ENCODE measurements at places on chromosomes 6 and 20.
A peak's percentile ranks its signal among the peaks of the same experiment; 100 is the strongest.

DNA sequence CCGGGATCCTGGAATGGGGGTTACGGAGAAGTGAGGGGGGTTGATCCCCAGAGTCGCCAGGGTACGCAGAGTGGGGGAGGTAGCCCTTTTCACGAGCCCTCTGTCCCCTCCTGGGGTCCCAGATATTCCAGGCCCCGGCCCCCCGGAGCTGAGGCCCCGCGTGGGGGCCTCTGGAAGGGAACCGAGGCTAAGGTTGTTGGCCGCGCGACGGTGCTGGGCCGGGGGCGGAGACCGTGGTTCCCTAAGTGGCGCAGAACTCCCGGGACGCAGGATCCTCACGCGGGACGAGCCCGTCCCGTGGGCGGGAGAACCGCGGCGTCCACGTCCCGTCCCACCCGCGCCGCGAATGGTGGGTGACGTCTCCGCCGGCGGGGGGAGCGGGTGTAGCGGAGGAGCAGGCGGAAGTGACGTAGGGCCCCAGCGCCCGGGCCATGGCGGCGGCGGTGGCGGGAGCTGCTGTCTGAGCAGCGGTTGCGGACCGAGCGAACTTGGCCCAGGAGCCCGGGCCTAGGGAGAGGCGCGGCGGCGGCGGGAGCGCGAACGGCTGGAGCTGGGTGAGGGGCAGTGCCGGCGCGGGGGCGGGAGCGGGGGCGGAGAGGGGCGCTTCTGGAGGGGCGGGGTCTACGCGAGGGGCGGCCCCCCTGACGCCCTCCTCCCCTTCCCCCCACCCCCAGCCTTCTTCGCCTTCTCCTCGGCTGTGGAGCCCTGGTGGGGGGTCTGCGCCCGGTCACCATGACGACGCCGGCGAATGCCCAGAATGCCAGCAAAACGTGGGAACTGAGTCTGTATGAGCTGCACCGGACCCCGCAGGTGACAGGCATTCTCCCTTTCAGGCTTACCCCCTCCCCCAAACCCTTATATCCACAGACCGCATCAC, at the start of gene RING1:
RING1 (plus strand) TSS at position 410 of the 877 bp plus-strand sequence; CDS start at position 733, 323 bp downstream.
- DNase-seq: peak; percentile 93

GRCh38 chr6:42093582-42094329, 43.4 kb downstream of the TAF8 start:
- DNase-seq: peak; percentile 36

GRCh38 chr6:142372348-142372747, 70.5 kb downstream of the ADGRG6 start:
- DNase-seq: no peak

GRCh38 chr6:106162921-106163320, 76.8 kb downstream of the PRDM1 start:
- DNase-seq: no peak

DNA sequence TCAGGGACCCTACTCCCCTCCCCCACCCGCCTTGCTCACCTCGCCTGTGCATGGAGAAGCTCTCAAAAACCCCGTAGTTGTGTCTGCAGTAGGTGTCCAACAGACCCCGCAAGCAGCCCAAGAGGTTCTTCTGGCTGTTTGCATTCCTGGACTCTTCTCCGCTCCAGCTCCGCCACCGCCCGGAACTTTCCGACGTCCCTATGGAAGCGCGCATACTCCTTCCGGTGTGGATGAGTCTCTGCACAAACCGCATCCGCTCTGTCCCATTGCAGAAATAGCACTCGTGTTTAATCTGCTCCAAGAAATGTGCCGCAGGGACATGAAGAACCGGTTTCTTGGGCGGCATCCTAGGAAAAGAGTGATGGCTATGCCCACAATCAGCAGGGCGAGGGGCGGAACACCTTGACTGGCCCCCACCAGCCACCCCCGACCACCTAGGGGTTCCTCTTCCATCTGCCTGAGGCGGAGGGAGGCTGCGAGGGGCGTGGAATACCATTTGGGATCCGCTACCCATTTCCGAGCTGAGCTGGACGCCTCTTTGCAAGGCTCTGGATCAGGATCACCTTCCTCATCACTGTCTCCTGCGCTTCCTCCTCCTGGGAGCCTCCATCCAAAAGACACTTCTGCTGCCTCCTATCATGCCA, 20.2 kb downstream of the HLA-DRA start:
- DNase-seq: no peak

- no peak for DNase-seq
Observed at GRCh38 chr20:25023356-25023755, 30.8 kb upstream of the APMAP start.

- no peak for DNase-seq
Observed at GRCh38 chr6:2054516-2055067, 190.8 kb downstream of the GMDS start.

- no peak for DNase-seq
Observed at GRCh38 chr20:63264519-63264918, 8.1 kb upstream of the ARFGAP1 start.

DNA sequence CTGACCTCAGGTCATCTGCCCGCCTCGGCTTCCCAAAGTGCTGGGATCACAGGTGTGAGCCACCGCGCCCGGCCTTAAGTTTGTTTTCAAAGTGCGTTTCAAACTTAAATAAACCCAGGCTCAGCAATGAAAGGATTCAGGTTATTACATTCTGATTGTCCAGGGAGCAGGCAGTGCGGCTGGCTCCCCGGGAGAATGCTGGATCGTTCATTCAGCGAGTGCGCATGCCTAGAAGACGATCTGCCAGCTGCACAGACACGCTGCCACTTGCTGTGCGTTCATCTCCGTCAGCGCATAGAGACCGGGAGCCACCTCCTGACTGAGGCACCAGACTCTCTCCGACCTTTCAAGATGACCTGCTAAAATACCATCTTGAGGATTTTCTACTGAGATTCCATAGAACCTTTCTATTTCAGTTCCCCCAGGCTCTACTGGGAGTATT, 163.9 kb upstream of the ZNF217 start:
- no peak for DNase-seq

DNA sequence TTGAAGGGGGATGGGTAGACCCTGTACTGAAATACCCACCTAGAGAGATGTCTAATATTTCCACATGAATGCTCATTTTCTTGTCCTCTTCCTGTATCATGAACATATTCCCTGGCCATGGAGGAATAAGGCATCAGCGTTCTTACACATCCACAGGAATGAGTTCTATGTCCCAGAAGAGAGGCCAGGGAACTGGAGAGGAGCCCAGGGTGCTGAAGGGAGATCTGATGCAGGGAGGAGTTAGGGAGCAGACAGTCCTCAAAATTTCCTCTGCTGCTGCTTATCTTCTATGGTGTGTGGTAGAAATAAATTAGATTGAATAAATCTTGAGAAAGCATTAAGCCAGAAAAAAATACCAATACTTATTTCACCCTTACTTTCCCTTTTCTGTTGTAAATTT, 295.0 kb downstream of the KCNQ5 start:
- DNase-seq: no peak

- no peak for DNase-seq
Observed at GRCh38 chr6:36739947-36740817, 42.6 kb downstream of the RAB44 start.

GRCh38 chr6:4256969-4257368, 121.6 kb upstream of the ECI2 start:
- DNase-seq: no peak

GRCh38 chr6:27049863-27050781, 197.4 kb upstream of the PRSS16 start:
- no peak for DNase-seq

- no peak for DNase-seq
Observed at GRCh38 chr6:73870907-73871306, 174.9 kb downstream of the CD109 start.

DNA sequence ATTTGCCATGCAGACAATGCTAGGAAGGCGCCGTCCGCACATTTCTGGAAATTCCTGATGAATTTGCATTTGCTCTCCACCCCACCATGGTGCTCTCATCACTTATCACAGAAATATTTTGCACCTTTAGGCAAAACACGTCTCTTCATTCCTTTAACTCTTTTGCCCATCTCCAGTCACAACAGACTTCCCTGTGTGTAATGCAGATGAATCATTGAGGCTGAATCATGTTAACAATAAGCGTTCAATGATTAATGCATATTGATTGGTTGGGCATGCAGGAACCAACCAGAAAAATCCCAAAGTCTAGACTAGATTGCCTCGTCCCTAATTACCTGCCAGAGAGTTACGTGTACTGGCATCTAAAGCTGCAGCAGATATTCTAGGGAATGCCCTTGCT, 80.0 kb upstream of the ATXN1 start:
- no peak for DNase-seq

GRCh38 chr20:54339093-54339492, 131.2 kb downstream of the PFDN4 start:
- DNase-seq: no peak

DNA sequence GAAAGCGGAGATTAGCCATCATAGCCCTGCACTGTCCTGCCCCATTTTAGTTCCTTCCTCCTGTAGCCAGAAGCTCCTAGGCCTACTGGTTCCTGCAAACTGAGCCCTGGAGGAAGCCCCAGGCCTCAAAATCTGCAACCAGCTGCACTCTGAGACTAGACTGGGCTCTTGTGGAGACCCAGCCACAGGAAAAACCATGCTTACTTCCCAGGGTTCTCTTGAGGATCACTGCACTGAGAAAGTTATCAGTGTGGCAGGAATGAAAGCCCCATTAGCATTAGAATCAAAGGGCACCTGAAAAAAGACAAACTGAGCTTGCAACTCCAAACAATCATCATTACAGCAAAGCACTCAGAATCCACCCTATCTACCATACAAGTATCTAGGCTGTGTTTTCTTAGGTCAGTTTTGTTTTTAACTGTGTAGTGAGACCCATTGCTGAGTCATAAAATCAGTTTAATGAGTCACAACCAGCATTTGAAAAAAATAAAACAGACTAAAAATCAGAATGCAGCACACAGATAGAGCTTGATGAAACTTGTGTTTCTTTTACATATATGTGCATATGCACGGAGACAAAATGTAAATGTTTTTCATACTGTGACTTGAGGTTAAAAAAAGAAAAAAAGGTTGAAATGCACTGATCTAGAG, 91.0 kb downstream of the UNC5CL start:
- DNase-seq: no peak

DNA sequence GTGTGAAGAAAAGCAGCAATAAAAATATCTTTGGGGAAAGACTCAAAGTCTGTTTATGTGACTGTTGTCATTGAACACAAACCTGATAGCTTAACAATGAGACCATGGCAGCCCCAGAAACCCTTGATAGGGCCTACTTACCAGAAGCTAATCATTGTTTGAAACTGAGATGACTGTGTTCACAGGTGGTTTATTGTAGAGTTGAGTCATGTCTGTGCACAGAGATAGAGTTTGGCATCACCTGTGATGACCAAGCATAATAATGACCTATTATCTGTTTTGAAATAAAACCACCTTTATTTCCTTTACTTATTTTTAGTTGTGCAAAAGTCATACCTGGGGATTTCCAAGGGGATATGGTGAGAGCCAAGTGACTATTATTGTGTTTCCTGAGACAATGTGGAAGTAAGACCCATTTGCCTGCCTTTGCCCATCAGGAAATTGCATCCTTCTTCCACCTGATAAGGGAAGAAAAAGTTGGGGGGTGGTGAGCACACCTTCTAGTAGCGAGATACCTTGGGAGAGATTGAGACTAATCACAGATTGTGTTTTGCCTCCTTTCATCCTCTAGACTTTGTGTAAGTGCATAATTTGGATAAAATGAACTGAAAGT, 456.9 kb upstream of the JAG1 start:
- no peak for DNase-seq

DNA sequence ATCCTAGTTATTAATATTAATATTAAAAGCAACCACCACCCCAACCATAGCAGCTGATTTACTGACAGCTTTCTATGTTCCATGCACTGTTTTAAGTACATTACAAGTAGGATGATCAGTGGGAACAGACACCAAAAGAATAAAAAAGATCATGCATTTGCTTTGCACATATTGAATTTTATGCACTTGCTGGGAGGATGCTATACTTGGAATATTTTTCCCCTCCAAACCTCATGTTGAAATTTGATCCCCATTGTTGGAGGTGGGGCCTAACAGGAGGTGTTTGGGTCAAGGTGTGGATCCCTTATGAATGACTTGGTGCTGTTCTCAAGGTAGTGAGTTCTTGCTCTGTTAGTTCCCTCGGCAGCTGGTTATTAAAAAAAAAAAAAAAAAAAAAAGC, 178.9 kb upstream of the MYLIP start:
- no peak for DNase-seq

DNA sequence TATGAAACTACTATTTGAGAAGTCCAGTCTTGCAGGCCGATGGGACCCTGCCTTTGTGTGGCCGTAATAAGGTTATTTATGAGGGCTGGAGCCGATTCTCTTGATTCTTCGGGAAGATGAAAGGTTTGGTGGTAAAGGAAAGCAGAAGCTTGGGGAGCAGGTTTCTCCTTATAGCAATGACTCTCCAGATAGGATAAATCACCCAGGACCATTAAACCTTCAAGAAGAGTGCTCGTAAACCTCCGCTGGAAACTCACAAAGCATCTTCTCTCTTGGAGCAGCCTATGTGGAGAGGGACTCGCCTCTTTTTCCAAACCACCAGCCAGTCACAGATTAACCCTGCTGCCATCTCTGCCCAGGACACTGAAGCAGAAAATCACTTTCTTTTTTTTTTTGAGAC, 69.6 kb upstream of the SALL4 start:
- DNase-seq: no peak

- no peak for DNase-seq
Observed at GRCh38 chr6:52392944-52393343, 27.2 kb upstream of the EFHC1 start.

- peak; percentile 31 for DNase-seq
Observed at GRCh38 chr6:150025201-150025917, at the start of gene RAET1L. Gene RAET1L (minus strand): TSS chr6:150025532. CDS start chr6:150025471, 61 bp downstream.

GRCh38 chr20:37526238-37526838, 1.3 kb downstream of the BLCAP start:
- DNase-seq: no peak

DNA sequence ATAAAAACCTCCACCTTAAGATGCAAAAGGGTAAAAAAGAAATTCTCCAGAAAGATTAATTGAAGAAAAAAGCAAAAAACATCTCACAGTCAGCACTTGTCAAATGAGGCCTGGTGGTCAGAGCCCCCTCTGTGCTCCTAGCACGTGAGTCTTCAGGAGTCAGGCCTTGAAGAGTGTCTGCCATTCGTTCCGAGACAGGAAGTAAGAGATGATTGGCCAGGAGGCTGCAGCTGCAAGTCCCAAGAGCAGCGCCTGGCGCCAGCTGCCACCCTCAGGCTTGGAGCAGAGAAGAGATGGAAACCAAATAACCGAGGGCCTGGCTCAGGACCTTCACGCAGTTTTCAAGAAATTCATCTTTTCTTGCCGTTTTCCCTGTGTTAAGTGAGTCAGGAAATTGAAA, 65.0 kb downstream of the FAM120B start:
- no peak for DNase-seq

GRCh38 chr6:19665613-19665909, 171.6 kb upstream of the ID4 start:
- no peak for DNase-seq

Measured in left ventricle myocardium inferior (tissue), 1 donor.